Ureter (tissue), 1 donor: ENCODE measurements at places on chromosomes 5 and 9. TPM values are rescaled to one million over a fixed set of nuclear protein-coding genes. Genes with fewer than 3 reads are reported as not detected.

DNA sequence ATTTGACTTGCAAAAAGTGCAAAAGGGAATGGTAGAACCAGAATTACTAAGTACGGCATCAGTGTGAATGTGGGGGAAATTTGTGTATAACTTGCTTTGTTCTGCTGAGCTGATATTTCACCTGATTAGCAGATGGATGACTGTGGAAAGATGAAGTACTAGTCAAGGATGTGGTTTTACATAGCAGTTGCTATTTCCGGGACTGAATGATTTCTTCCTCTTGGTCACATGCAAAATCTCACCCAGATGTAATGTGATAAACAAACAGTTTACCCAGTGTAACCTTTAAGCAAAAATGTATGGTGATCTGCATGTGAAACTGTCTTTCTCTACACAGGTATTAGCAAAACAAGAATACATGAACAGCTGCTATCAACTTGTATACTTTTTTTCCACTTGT is 46.1 kb downstream of the DCP2 start:
- no peak for DNase-seq

DNA sequence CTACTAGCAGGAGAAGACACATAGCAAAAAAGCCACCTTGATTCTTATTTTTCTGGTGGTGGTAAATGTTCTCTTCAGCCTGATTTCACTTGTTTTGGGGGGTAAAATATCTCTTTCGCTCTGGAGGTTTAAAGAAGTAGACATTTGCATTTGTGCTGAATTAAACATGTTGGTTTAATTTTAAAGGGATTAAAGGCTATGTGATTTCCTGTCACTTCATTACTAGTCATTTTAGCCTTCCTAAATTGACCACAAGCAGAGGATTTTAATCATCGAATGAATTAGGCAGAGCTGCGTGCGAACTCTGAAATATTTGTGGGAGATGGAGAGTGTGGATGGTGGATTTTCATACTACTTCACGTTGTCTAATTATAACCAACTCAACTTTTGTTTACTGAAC is 4.8 kb downstream of the RASGRF2 start:
- DNase-seq = no peak

Gene ANKRD18B
- total RNA-seq = 12.3 TPM

DNA sequence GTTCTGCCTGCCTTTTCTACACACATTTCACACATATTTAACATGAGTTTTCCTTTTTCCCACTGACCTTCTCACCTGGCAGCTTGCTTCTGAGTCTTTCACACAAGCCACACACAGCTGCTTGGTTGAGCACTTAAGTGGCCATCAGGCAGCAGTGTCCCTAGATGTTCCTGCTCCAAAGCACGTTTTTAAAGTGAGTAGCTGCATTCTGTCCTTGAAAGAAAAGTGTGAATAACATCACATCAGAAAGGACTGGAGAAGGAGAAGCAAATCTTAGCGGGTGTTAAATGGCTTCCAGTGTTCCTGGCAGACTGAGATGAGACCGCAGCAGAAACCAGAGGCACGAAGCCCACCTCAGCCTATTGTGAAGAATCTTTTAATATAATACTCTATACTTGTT is 209.2 kb upstream of the IRX4 start:
- no peak for DNase-seq

GRCh38 chr5:6462671-6463070 is 14.0 kb downstream of the UBE2QL1 start:
- DNase-seq = no peak

Gene PLAA
- 26.0 TPM for total RNA-seq

DNA sequence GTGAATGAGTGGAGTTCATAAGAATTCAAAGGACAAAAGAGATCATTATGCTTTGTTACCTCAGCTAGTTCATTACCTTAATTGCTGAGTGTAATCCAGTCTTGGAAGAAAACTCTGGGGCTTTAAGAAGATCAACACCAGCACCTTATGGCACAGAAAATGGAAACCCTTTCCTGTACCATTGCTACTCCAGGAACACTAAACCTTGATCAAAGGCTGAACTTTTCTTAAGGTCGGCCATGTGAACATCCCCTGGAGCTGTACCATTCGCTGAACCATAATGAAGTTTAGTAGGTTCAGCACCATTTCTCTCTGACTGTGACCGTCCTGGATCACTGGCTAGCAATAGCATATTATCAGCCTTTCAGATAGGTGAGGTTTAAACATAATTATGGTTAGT is 97.4 kb downstream of the PBX3 start:
- no peak for DNase-seq

Gene GFRA3
- total RNA-seq = 0.60 TPM

DNA sequence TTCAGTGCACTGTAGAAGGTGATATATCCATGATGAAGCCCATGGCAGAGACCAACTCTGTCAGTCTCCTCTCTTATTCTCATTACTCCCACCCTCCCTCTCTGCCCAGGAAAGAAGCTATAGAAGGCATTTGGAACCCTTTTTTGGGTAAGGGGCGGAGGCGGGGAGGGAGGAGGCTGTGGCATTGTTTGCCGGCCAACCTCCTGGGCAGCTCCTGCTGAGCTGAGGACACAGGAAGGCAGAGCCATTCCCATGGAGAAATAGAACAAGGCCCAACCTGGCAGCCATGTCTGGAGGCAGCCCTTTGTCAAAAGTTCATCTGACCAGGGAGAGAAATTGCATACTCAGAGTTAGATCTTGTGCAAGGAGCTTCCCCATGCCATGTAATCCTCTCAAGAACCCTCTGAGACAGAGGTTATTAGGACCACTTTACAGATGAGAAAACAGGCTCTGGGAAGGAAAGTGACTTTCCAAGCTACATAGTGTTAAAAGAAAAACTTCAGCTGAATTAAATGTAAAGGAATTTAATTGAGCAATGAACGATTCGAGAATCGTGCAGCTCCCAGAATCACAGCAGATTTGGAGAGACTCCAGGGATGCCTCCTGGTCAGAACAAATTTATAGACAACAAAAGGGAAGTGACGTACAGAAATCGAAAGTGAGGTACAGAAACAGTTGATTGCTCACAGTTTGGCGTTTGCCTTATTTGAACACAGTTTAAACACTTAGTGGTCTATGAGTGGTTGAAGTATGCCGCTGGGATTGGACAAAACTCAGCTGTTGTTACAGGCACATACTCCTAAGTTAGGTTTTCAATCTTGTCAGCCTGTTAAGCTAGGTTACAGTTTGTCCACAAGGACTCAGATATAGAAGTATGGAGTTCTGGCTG is 158.6 kb downstream of the MELK start:
- no peak for DNase-seq

GRCh38 chr9:22457448-22457847 is 10.8 kb downstream of the DMRTA1 start:
- DNase-seq = no peak

Gene RASEF
- 33.7 TPM for total RNA-seq

Gene SLC6A19
- not detected for total RNA-seq

GRCh38 chr9:98780059-98780749 is 16.2 kb downstream of the ANKS6 start:
- DNase-seq = no peak

DNA sequence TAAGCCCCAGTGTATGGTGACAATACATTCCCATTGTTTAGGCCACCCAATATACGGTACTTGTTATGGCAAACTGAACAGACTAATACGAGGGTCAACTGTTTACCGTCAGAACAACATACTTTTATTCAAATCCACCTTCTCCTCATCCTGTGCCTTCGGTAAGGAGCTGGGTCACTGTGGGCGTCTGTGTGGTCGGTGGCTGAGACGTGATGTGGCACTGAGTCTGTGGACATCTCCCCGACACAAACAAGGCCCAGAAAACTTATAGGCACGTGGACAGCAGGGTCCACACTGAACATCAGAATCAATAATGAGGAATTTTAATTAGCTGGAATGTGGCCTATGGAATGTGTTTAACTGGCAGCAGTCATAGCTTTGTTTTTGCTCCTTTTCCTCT is 154.3 kb upstream of the IRX2 start:
- peak; percentile 12 for DNase-seq

Gene S1PR3
- total RNA-seq = 48.6 TPM

Gene PTGS1
- 12.5 TPM for total RNA-seq

GRCh38 chr5:166188501-166189325 is 2102.7 kb upstream of the WWC1 start:
- DNase-seq = no peak

- no peak for DNase-seq
Observed at GRCh38 chr5:130065617-130066016, 161.4 kb downstream of the CHSY3 start.

Gene PHF24
- 1.7 TPM for total RNA-seq

Gene FGD3
- total RNA-seq = 55.4 TPM

DNA sequence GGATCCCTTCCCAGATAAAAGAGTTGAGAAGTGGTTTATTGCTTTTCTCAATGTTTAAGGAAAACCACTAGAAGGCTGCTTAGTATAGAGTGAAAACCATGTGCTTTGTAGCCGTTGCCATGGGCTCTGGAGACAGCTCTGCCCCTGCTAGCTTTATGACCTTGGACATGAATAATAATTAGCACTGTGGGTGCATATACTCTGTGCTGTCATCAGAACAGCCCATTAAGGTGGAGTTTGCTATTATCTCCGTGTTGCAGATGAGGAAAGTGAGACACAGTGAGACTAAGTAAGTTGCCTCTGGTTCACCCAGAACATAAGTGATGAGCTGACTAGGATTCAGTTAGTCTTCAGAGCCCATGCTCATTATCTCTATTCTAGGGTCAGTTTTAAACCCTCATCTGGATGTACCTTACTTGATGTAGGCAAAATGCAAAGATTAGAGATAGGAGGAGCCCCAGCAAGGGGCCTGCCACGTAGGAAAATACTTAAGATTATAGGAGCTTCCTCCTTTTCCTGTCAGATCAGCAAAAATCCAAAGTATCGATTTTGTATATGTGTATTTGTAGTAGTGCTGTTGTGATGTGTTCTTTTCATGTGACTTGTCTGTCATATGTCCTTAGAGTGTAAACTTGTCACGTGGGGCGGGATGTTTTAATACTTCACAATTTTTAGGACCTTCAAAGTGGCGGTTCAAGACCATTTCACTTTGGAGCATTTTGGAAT is 102.5 kb downstream of the TLE4 start:
- DNase-seq = no peak

Gene ASPN
- 7.5 TPM for total RNA-seq

GRCh38 chr5:10099548-10099947 is 150.1 kb downstream of the ATPSCKMT start:
- no peak for DNase-seq

Gene PTPN3
- 36.4 TPM for total RNA-seq

- no peak for DNase-seq
Observed at GRCh38 chr5:68274847-68275651, 59.5 kb downstream of the PIK3R1 start.

DNA sequence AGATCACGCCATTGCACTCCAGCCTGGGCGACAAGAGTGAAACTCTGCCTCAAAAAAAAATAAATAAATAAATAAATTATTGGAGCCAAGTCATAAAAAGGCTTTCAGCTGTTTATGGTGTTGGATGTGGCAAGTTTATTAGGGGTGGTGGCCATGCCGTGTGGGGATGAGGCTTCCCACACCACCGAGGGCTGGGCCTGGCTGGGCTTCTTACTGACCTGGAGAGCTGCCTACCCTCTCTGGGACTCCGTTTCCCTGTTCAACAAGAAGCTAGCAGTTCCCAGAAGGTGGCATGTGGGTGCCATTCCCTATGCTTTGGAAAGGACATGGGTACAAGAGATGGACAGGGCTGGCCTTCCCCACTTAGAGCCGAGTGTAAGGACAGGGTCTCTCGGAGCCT is 22.6 kb downstream of the GPRIN1 start:
- no peak for DNase-seq

DNA sequence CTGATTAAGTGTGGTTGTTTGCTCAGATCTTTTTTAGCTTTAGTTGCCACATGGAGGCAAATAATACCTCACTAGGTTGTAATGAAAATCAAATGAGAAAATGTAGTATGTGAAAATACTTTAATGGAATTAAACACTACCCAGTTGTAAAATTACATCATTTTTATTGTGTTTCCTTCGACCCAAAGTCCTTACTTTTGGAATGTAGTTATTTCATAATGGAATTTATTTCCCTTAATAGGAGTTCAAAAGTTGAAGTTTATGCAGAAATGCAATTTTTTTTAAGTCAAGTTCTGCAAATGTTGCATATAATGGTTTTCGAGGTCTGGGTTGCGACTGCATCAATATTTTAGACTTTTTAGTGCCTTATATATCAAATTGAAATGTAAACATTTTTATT is 31.0 kb downstream of the TNPO1 start:
- no peak for DNase-seq

DNA sequence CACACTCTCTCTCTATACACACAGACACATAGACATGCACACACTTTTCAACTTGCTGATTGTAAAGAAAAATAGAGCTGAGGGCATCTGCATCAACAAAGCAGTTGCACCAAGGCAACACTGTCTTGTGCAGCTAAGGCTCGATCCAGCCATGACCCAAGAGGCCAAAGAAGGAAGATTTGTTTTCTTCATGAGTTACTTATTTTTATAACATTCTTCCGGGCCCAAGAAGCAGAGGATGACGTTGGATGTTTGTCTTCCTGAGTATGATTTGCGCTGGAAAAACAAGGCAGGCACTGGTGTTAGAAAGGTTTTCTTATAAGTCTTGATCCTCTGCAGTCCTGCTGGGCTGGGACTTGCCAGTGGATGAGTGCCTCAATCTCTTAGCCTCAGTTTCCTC is 344.1 kb downstream of the ADAMTS6 start:
- DNase-seq = no peak

DNA sequence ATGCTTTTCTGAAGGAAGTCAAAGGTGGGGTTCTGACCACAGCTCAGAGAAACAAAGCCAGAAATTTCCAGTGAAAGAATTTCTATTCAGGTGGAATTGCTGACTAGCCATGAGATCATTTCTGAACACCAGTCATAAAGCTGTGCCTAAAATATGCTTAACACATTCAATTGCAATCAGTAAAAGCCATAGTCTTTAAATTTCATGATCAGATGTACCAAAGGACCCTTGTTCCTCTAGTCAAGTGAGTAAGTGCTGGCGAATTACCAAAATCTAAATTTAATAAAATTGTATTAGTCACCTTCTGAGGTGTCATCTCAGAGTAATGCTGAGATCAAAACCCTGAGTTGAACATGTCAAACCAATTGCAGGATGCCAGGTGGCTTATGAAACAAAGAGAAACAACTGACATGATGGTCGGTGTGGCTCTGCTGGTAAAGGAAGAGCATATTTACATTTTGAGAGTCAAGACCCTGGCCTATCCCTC is 334.2 kb upstream of the CCNH start:
- no peak for DNase-seq

DNA sequence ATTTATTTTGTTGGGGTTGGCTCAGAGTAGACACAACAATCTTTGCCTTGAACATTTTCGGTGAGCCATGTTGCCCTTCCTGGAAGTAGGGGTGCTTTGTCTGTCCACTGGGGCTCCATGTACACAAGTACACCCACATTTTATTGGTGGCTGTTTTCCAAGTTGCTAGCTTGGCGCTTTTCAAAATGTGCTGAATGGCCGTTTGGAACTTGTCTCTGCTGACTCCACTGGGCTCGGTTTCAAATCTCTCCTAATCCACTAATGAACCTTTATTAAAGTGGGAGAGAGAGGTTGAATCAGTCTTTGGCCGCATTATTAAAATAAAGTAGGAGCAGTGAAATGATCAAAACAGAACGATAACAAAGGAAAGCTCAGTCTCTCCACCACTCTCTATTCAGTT is 64.6 kb upstream of the TAF11L2 start:
- no peak for DNase-seq

- DNase-seq = peak; percentile 57
Observed at GRCh38 chr9:12775679-12776512, 1.1 kb downstream of the LURAP1L start.

Gene GRIN1
- 0.21 TPM for total RNA-seq

Gene ACTBL2
- total RNA-seq = not detected
